ENCODE measurements at places on chromosomes 12 and 14. TPM values are rescaled to one million over a fixed set of nuclear protein-coding genes. Genes with fewer than 3 reads are reported as not detected.

DNA sequence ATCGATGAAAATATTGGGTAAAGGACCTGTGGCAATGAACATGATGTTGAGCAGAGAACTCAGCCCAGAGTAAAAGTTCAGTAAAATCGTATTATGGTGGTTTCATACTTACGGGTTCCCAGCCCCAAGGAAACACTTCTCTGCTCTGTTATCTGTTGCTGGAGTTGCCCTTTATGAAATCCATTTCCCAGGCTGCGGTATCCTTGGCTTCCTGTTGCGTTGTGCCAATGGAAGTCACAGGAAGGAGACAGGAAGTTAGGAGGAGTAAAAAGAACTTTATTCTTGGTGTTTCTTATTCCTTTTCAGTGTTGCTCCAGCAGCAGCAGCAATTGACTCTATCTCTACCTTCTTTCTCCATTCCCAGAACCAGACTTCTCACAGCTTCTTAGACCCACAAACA lies 965.2 kb downstream of the VRK1 start:
- DNase-seq, result no peak
- no peak overlapping the region for H3K27ac ChIP-seq
- H3K36me3 ChIP-seq, result no peaks in the 10 kb centered on the region
- no peaks in the 10 kb centered on the region for H3K27me3 ChIP-seq
- no peak overlapping the region for H3K4me3 ChIP-seq

DNA sequence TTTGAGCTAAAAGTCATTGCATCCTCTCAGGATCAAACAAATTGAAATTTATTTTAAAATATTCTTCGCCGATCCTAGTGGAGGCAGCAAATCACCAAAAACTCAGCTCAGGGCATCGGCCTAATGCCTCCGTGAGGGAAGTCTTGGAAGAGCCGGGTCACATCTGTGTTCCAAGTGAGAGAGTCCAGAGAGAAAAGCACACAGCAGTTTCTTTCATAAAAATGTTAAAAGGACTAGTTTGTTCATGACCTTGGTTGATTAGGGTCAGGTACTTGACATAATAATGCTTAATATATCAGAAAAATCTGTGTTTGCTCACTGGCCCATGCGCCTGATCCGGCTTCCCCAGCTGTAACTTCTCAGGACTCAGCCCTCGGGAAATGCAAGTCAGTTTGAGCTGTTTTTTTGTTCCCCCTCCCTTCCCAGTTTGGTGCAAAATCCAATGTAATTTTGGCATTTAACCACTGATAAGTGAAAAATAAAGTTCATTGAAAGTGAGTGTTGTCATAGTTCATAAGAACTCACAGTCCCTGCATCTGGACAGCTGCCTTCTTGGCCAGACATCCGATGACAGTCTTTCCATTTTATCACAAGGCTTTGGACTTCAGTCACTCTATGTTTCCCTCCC lies 161.7 kb downstream of the CAND1 start:
- no peak for DNase-seq
- no peaks in the 10 kb centered on the region for H3K36me3 ChIP-seq
- no peaks in the 10 kb centered on the region for H3K4me1 ChIP-seq
- H3K27me3 ChIP-seq, result no peaks in the 10 kb centered on the region
- no peak overlapping the region for H3K4me3 ChIP-seq

GRCh38 chr12:123127182-123127495 lies 23.8 kb downstream of the PITPNM2 start:
- H3K27ac ChIP-seq, result no peak overlapping the region
- no peak for DNase-seq
- H3K4me3 ChIP-seq, result no peak overlapping the region
- no peaks in the 10 kb centered on the region for H3K4me1 ChIP-seq

DNA sequence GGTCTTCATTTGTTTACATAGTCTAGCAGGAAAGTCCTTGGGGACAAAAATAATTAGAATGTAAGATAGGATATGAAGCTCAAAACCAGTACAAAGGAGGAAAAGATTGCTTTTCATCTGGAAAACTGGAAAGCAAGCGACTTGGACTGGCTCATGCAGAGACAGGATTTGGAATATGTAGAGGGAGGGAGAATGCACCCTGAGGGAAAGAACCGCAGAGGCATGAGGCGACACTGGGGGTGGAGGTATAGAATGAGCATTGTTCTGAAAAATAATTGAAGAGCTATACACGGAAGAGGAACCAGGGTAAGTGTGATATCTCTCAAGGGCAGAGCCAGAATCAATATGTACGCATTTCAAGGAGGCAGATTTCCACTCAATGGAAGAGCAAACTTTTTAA lies 85.5 kb downstream of the PLEKHG3 start:
- H3K27me3 ChIP-seq, result no peaks in the 10 kb centered on the region
- peaks cover 10% of the 10 kb centered on the region for H3K4me1 ChIP-seq
- no peak for DNase-seq
- H3K4me3 ChIP-seq, result no peak overlapping the region
- H3K36me3 ChIP-seq, result no peaks in the 10 kb centered on the region

- no peaks in the 10 kb centered on the region for H3K27me3 ChIP-seq
- no peak overlapping the region for H3K27ac ChIP-seq
- no peak overlapping the region for H3K4me3 ChIP-seq
- no peak for DNase-seq
These were observed 19.5 kb downstream of the TMED10 start for GRCh38 chr14:75156901-75157300.

DNA sequence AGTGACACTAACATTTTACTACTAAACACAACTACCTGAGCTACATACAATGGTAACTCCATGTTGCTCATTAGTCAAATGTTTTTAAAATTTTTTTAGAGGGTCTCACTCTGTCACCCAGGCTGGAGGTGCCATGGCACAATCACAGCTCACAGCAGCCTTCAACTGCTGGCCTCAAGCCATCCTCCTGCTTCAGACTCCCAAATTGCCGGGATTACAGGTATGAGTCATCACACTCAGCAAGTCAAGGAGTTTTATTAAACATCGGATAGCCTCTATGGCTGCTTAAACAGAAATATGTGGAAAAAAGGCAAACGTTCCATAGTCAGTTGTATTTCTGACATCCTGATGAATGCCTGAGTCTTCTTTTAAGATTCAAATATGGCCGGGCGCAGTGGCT lies 11.1 kb upstream of the NPFF start:
- H3K27me3 ChIP-seq, result no peaks in the 10 kb centered on the region
- H3K36me3 ChIP-seq, result peaks cover 12% of the 10 kb centered on the region
- no peaks in the 10 kb centered on the region for H3K4me1 ChIP-seq
- no peak overlapping the region for H3K4me3 ChIP-seq

DNA sequence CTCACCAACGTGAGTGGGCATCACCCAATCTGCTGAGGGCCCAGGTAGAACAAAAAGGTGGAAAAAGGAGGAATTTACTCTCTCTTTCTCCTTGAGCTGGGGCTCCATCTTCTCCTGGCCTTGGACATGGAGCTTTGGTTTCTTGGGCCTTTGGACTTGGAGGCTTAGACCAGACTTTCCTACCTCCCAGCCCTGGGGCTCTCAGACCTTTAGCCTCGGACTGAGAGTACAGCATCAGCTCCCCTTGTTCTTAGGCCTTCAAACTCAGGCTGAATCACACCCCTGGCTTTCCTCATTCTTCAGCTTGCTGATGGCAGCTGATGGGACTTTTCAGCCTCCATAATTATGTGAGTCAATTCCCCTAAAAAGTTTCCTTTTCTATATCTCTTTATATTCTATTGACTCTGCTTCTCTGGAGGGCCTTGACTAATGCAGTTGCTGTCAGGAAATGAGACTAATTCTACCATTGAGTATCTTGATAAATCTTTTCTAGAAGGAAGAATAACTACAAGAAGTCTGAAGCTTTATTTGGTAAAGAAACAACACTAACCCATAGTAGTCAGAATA lies 15.9 kb upstream of the CLEC4E start:
- DNase-seq, result no peak
- no peak overlapping the region for H3K4me3 ChIP-seq
- no peak overlapping the region for H3K27ac ChIP-seq

- no peak overlapping the region for H3K27ac ChIP-seq
- no peak overlapping the region for H3K4me3 ChIP-seq
- DNase-seq, result no peak
These were observed 169.0 kb upstream of the ATP2B1 start for GRCh38 chr12:89877671-89878070.

DNA sequence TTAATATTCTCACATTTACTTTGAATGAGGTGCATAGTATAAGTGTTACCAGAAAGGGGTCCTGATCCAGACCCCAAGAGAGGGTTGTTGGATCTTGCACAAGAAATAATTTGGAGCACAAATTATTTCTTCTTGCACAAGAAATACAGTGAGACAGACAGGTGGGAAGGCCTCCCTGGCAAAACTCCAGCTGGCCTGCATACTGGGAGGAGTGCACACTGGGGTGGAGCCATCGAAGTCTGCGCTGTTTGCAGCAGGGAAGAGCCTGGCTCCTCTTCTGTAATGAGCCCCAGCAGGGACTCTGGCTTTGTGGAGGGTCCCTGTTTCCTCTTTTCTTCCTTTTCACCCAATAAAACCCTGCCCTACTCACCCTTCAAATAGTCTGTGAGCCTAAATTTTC lies 141.6 kb downstream of the GLT1D1 start:
- H3K36me3 ChIP-seq, result no peaks in the 10 kb centered on the region
- H3K27ac ChIP-seq, result no peak overlapping the region
- no peaks in the 10 kb centered on the region for H3K4me1 ChIP-seq
- no peaks in the 10 kb centered on the region for H3K27me3 ChIP-seq
- DNase-seq, result no peak
- H3K4me3 ChIP-seq, result no peak overlapping the region

- no peak overlapping the region for H3K27ac ChIP-seq
- no peaks in the 10 kb centered on the region for H3K27me3 ChIP-seq
- DNase-seq, result no peak
- no peaks in the 10 kb centered on the region for H3K36me3 ChIP-seq
These were observed 22.0 kb downstream of the PYROXD1 start for GRCh38 chr12:21459474-21459873.

- no peaks in the 10 kb centered on the region for H3K27me3 ChIP-seq
- no peak for DNase-seq
- H3K36me3 ChIP-seq, result no peaks in the 10 kb centered on the region
- no peak overlapping the region for H3K27ac ChIP-seq
- no peaks in the 10 kb centered on the region for H3K4me1 ChIP-seq
These were observed 1095.9 kb downstream of the TMEM121 start for GRCh38 chr14:106622200-106622745.

- H3K4me1 ChIP-seq, result no peaks in the 10 kb centered on the region
- no peaks in the 10 kb centered on the region for H3K27me3 ChIP-seq
- H3K4me3 ChIP-seq, result no peak overlapping the region
- no peak overlapping the region for H3K27ac ChIP-seq
These were observed 60.7 kb upstream of the MAP1LC3B2 start for GRCh38 chr12:116498471-116498870.

- no peak overlapping the region for H3K4me3 ChIP-seq
- no peak overlapping the region for H3K27ac ChIP-seq
- H3K36me3 ChIP-seq, result no peaks in the 10 kb centered on the region
- peaks cover 11% of the 10 kb centered on the region for H3K4me1 ChIP-seq
These were observed 1.7 kb upstream of the SYNE3 start for GRCh38 chr14:95518045-95518751.

DNA sequence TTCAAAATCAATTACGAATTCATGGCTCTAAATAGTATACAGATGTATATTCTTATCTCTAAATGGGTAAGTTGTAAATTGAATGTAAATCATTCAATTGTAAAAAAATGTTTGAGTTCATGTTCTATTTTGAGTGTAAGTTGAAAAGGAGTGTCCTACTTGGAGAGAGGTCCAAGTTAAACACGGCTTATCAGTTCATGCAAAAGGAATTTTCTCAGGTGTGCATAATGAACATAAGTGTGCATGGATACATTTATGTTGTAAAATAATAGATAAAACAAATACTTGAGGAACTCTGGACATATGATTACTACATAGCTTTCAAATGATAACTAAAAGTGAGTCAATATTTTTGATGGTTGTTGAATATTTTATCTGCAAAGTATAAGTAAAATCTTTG lies 79.5 kb downstream of the PPFIA2 start:
- no peaks in the 10 kb centered on the region for H3K4me1 ChIP-seq
- H3K4me3 ChIP-seq, result no peak overlapping the region
- no peaks in the 10 kb centered on the region for H3K27me3 ChIP-seq
- DNase-seq, result no peak
- no peaks in the 10 kb centered on the region for H3K36me3 ChIP-seq
- no peak overlapping the region for H3K27ac ChIP-seq

DNA sequence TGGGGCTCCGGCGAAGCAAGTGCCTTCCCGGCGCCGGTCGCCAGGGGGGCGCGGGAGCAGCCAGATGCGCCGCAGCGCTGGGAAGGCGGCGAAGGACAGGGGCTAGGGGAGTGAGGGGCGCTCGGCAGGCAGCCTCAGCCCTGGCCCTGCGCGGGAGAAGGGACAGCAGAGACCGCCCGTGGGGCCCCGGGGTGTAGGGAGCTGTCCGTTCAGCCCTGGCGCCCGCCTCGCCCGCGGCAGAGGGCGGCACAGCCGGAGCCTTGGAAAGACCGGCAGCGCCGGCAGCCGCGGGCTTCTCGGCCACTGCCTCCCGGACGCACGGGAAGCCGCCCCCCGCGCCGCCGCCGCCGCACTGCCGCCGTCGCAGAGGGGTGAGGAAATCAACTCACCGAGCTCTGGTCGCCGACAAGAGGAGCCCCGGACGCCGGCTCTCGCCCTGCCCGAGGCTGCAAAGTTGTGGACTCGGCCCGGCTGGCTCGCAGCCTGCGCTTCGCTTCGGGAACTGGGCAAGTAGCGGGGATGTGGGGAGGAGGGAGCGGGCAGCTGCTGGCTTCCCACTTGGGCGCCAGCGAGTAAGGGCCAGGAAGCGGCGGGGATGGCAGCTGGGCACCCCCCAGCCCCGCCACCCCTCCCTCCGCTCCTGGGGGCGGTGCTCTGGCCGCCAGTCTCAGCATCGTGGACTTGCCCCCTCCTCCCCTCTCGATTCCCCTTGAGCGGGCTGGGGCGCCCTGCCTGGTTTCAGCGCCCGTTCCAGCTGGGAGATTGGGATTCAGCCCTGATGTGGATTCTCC lies at the start of gene ZDHHC22:
Gene ZDHHC22, minus strand, starts transcription at position 578 of the 791 bp plus-strand sequence. CDS start 2,053 bp downstream, outside the sequence.
- peak; percentile 91 for DNase-seq
- peaks cover 31% of the 10 kb centered on the region for H3K4me1 ChIP-seq
- peak within 1 kb of the TSS; percentile 69 for H3K4me3 ChIP-seq
- H3K27ac ChIP-seq, result no peak within 1 kb of the TSS
- peaks cover 17% of the 10 kb centered on the region for H3K36me3 ChIP-seq
- no peaks in the 10 kb centered on the region for H3K27me3 ChIP-seq

DNA sequence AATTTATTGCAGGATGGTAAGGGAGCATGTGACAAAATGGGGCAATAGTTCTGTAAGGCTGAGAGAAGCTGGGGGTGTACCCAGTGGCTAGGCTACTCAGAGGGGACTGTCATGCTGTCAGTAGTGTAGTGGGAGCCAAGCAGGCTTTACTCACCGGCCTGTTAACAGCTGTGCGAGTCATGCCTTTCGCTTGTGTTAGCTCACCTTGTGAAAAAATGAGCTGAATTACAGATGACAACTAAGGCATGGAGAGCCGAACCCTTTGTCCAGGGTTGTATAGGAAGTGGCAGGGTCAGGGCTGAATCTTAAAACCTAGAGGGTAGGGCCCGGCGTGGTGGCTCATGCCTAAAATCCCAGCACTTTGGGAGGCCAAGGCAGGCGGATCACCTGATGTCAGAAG lies 37.9 kb downstream of the SH2B3 start:
- no peaks in the 10 kb centered on the region for H3K27me3 ChIP-seq
- DNase-seq, result no peak
- H3K4me3 ChIP-seq, result no peak overlapping the region
- no peak overlapping the region for H3K27ac ChIP-seq
- H3K36me3 ChIP-seq, result peaks cover 25% of the 10 kb centered on the region

- no peak overlapping the region for H3K27ac ChIP-seq
- H3K4me3 ChIP-seq, result peak overlapping the region; percentile 13
- peaks cover 35% of the 10 kb centered on the region for H3K4me1 ChIP-seq
- H3K36me3 ChIP-seq, result peaks cover 36% of the 10 kb centered on the region
- peak; percentile 92 for DNase-seq
These were observed 3.4 kb upstream of the NXPH4 start for GRCh38 chr12:57213058-57213715.

The ATP2A2 gene
- total RNA-seq, result 271 TPM

The TMTC1 gene
- total RNA-seq, result 19.8 TPM

The DBX2 gene
- total RNA-seq, result not detected

The GLIPR1L1 gene
- total RNA-seq, result 1.7 TPM

The RASSF8 gene
- total RNA-seq, result 46.7 TPM
